ENCODE measurements at places on chromosomes 12 and 14.

- ATAC-seq = peak; percentile 80
Observed at GRCh38 chr14:30375296-30375892, 183.6 kb upstream of the G2E3 start.

- ATAC-seq = no peak
Observed at GRCh38 chr14:104938436-104938835, 13.8 kb downstream of the PLD4 start.

GRCh38 chr12:47274760-47275159 lies 195.0 kb upstream of the AMIGO2 start:
- ATAC-seq = no peak

GRCh38 chr14:72408020-72408419 lies 475.8 kb downstream of the RGS6 start:
- no peak for ATAC-seq

- ATAC-seq = no peak
Observed at GRCh38 chr14:92451755-92452154, 61.8 kb upstream of the RIN3 start.

GRCh38 chr12:97754306-97754705 lies 291.7 kb downstream of the RMST start:
- ATAC-seq = no peak

DNA sequence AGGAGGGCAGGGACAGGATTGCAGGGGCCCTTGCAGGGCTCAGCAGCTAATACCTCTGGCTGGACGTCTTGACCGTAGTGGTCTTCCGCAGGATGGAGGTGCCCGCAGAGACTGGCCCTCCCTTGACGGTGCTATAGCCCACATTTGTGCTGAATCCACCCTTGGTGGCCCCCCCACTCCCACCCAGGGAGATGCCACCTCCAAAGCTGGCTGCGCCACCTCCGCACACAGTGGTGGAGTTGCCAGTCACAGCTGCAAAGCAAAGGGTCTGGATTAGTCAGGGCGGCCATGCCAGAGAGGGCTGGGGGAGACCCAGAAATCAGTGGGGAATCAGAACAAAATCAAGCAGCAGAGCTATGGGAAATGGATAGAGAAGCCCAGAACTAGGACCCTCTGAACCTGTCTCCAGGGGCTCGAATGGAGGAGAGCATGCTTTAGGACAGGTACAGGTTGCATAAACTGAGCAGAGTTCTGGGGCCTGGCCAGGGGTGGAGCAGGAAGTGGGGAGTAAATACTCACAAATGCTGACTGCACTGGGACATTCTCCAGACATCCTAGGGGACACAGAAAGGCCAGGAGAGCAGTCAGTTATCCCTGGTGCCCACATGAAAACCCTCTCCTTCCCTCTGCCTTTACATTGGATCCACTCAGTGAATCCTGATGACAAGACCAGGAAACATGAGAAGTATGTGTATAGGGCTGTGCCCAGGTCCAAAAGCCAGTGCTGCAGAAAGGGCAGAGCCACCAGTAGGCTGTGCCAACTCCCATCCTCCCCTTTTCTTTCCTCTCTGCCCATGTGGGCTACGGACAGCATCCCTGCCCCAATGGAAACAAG lies 8.1 kb upstream of the KRT4 start:
- ATAC-seq = peak; percentile 26

DNA sequence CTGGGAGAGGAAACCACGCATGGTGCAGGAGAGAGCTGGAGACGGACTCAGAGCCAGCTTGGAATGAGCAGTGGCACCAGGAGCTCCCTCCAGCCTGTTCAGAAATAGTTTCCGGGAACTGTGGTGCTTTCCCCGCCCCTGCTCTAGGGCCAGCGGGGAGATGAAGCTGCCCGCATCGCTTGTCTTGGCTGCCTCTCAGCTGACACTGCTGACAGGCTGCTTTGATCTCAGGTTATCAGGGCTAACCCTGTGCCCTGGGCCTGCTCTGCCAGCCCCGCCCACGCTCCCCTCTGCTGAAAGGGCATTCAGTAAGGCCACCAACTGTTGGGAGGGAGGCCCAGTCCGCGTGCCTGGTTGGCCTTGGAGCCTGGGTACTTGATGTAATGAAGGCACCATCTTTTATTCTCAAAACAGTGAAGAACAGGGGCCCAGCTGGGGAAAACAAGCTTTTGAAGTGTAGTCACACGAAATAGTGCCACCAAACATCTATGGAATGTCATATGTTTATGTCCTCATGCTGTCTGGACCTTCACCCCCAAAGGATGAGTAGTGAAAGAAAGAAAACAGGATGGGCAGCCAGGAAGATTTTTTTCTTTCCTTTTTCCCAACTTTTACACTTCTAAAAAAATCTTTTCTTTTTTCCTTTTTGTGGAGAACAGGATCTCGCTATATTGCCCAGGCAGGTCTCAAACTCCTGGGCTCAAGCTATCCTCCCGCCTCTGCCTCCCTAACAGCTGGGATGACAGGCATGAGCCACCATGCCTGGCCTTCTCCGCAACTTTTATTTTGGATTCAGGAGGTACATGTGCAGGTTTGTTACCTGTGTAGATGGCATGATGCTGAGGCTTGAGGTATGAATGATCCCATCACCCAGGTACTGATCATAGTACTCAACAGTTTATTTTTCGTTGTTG lies 115.9 kb upstream of the TBX3 start:
- ATAC-seq = peak; percentile 31

DNA sequence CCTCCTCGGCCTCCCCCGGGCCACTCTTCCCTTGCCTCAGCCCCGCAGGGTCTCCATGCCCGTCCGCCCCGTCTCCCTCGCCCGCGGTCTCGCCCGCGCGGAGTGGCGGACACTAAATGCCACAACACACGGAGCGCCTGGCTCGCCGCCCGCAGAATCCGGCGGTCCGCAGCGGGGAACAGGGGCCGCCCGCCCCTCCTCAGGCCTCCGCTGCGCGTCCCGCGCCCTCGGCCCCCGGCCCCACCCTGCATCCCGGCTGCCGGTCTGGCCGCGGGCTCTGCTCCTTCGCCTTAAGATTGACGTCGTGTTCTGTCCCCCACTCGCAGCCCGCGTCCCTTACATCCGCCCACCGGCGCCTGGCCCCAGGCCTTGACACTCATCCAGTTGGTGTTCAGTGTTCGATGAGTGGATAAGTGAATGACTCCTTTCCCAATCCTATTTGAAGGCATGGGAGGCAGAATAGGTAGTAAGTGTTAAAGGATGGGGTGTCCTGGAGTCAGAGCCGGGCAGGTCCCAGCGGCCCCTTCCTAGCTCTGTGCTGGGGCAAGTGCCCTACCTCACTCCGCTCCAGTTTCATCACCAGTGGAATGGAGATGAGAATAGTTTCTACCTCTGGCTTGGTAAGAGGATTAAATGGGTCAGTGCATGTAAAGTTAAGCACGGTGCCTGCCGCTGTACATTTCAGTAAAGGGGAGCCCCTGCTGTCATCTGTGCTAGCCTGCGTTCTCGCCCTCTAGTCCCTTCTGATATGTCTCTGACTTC lies 622 bp downstream of the TECPR2 start:
- peak; percentile 30 for ATAC-seq

DNA sequence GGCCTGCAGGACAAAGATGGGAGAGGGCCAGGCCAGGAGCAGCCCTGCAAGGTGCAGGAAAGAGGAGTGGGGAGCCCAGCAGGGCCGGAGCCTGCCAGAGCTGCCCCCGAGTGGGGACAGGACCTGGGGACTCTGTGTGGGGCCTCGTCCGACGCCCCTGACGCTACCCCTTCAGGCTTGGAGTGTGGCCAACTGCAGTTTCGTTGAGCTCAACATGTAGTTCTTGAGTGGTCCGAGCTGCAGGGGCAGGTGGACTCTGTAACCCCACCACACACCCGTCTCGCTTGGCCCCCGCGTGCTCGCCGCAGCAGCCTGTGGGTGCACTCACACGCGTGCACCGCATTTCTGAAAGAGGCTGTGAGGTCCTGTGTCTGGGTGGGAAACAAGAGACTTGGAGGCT lies 2.0 kb downstream of the ASPG start:
- no peak for ATAC-seq

DNA sequence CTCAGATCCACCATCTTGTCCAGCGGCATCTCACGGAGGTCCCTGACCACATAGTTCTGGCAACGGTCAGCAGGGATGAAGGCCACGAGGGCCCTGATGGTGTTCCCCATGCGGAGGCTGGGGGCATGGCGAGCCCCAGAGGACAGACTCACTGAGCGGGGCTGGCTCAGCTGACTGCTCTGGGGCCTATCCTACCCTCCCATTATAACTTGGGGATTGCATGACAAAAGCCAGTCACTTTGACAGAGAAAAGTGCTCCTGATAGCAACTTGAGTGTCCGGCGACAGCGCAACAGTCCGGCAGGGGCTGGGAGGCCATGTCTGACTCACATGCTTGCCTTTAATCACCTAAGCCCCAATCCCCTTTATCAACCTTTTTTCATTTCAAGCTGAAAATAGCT lies at the start of gene LRRC10:
Gene LRRC10 (minus strand): TSS at position 179 of the 400 bp plus-strand sequence. CDS start 69 bp downstream, at position 110.
- no peak for ATAC-seq

DNA sequence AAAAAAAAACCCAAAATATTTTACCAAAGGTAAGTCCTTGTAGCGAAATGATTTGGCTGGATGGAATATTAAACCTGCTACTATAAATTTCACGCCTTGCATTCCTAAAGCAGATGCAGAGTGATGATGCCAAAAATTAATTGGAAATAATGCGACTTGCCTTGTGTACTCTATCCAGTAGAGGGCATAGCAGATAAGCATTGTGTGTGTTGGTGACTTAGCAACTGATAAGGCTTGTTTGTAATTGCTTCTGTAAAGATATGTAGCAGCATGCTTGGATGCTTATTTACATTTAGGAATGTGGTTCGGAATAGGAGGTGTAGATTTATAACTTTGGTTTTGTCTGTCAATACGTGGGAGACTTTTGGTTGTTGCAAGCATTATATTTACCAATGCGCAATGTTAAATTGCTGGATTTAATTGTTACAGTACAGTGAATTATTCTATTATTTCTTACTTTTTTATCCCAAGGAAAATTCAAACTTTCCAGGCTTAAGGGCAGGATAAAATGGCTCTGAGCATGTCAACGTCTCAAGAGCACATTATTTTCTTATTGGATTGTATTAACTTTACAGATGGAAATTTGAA lies 80.5 kb downstream of the TMEM260 start:
- ATAC-seq = peak; percentile 62

GRCh38 chr12:1886396-1887008 lies 31.9 kb downstream of the CACNA2D4 start:
- ATAC-seq = no peak

GRCh38 chr12:90945070-90945649 lies 9.8 kb downstream of the CCER1 start:
- ATAC-seq = no peak

- ATAC-seq = no peak
Observed at GRCh38 chr12:53761306-53761705, 9.5 kb upstream of the CISTR start.

- ATAC-seq = no peak
Observed at GRCh38 chr12:10802587-10802986, at the start of gene TAS2R7. Gene TAS2R7, minus strand, starts transcription at chr12:10802627. Its CDS starts 57 bp downstream, at chr12:10802570.

DNA sequence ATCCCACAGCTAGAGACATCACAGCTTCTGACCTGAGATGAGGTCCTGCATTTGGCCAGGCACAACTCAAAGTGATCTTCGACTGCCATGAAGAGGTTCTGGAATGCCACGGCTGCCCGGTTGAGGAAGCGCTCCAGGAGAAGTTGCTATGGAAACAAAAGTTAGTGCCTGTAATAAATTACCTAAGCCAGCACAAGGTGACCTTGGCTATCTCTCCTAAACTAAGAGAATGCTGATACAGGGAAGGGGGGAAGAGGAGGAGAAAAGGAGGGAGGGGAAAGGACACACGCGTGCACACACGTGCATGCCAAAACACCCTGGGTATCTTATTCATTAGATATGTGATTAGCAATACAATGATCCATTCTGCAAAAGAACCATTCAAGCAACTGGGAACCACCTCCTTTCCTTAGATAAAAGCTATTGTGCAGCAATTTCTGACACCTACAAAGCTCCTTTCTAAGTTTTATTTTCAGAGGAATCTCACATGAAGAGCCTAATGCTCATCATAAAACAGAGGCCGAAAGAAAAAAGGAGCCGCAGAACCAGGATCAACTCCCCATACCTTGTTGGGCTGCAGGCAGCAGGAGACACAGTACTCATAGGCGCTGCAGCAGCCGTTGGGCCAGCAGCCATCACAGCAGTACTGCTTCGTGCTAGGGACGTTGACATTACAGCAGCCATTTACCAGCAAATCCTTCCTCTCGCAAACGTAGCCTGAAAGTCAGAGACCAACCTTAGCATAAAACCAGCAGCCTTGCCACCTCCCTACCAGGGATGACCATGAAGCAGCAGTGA lies 17.9 kb downstream of the SPRING1 start:
- ATAC-seq = no peak

GRCh38 chr14:31205681-31206535 lies 1.7 kb downstream of the HECTD1 start:
- no peak for ATAC-seq

DNA sequence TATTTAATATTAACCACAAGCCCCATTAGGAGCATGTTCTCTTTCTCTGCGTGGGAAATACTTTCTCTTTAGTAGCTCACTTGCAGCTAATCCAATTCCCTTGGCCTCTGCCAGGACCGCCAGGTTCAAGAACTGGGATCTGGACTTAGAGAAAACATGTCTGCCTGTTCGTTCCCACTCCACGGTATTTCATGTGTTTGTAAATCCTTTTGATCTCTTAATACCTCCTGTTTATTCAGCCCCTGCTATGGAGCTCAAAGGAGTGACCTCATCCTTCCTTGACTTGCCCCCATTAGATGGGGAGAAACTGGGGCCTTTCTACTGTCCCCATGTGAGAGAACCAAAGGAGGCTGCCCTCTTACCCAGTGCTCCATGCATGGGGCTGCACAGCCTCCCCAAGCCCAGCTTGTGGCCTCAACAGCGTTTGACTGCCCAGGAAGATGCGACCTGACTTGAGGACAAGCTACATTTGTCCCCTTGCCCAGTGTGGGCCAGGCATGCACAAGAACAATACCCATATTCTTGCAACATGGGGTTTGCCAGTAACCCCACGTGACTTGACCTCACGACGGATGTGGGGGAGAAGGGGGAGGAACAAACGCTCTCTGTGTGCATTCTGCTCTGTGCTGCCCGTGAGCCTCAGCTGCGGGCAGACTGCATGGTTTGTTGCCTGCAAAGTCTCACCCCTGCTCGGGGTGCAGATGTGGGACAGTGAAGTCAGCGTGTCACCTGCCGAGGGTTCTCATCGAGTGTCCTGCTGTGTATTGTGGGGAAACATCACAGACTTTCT lies 30.3 kb downstream of the CD9 start:
- ATAC-seq = peak; percentile 14

- no peak for ATAC-seq
Observed at GRCh38 chr12:106063826-106064720, 74.7 kb downstream of the NUAK1 start.

DNA sequence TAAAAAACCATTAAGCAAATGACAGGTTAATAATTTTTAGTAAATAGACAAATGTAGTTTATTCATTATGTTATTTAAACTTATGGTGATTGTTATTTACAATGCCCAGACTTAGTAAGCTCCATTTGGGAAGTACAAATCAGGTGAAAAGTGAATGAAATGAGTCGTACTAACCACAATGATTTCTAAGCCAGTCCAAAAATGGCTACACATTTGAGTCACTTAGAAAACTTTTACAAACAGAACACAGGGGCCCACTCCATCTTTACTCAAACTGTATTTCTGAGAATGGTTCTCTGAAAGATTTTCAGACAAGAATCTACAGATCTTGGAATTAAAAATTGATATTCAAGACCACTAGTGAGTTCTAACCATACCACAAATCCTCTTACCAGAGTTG lies 653.3 kb upstream of the MIS18BP1 start:
- ATAC-seq = no peak
